T-helper 1 cell (primary cell): ENCODE measurements at places on chromosomes 3 and 15.
A peak's percentile ranks its signal among the peaks of the same experiment; 100 is the strongest.

- DNase-seq, result no peak
These were observed 217.7 kb downstream of the ATP8B4 start for GRCh38 chr15:49901321-49901720.

- DNase-seq, result peak; percentile 40
These were observed 84.4 kb upstream of the RGMA start for GRCh38 chr15:93173369-93173768.

GRCh38 chr3:49022688-49023171 is 809 bp downstream of the NDUFAF3 start:
- no peak for DNase-seq

DNA sequence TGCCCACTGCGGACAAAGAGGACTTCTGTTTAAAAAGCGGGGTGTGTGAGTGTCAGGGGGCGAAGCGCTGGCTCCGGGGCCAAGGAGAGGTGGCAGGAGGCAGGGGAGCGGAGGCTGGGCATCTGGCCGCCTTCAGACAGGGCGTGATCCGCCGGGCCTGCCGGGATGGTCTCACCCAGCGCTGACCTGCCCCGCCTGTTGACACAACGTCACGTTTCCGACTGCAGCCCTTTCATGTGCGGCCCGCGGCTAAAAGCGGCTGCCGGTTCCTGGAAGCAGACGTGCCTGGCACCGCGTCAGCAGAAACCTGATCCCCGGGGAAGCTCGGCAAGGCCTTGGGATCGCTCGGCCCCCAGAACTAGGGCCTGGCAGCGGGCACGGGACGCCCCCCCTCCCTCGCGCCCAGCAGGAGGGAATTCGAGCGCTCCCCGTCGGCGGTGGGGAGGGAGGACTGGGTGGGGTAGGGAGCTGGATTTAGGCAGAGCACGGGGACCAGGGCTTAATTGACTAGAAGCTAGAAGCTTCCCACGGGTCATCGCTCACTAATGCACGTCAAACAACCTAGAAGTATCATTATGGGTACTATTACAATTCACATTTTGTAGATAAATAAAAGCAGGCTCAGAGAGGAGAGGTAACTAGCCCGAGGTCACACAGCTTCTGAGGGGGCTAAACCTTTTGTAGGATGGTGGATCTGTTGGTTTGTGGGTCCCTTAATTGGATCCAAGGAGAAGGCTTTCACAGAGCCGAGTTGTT is 7.7 kb downstream of the BHLHE40 start:
- DNase-seq, result peak; percentile 63
